ACHN (cell line): ENCODE measurements at places on chromosomes 12 and 14.

- no peak for DNase-seq
Measured at GRCh38 chr14:85558505-85558904, 28.6 kb downstream of the FLRT2 start.

DNA sequence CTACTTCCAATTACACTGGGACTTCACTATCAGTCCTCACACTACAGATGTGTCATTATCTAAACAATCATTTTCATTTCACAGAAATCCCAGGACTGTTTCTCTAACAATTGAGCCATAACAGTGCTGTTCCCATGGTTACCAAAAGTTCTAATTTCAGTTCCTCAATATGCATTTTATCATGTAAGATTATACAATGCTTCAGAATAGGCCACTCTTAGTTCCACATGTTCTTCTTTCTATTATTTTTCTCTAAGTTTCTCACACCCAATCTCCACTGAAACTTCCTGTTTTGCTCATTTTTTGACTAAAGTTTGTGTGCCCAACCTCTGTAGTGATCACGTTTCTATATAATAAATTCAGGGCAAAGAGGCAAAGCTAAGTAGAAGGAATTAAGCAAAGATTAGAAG lies 185.8 kb downstream of the DUSP6 start:
- no peak for DNase-seq

DNA sequence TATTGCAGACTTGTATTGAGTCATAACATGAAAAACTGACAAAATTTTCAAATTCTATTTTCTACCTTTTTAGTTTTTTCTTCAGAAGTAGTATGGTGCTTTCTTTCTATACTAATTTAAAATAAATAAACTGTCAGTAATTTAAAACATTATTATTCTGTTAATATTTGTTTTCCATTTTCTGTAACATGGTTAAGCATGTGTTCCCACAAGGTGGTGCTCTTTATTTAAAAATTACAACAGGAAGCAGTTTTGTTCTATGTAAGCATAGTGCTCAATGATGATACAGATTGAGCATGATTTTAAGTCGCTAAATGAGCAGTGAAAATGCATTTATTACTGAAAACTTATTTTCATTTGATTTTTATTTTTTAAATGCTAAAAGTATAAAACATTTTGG lies 114.6 kb downstream of the PPFIA2 start:
- DNase-seq: peak; percentile 68

GRCh38 chr12:14949631-14950030 lies 11.3 kb upstream of the ERP27 start:
- DNase-seq: no peak

- no peak for DNase-seq
Measured at GRCh38 chr14:103943673-103944072, 1.3 kb upstream of the RD3L start.

- DNase-seq: no peak
Measured at GRCh38 chr14:72617391-72618031, 276.4 kb downstream of the DPF3 start.

- DNase-seq: no peak
Measured at GRCh38 chr14:51789596-51789995, 70.8 kb upstream of the GNG2 start.

GRCh38 chr12:67735868-67736267 lies 87.3 kb downstream of the DYRK2 start:
- DNase-seq: no peak

DNA sequence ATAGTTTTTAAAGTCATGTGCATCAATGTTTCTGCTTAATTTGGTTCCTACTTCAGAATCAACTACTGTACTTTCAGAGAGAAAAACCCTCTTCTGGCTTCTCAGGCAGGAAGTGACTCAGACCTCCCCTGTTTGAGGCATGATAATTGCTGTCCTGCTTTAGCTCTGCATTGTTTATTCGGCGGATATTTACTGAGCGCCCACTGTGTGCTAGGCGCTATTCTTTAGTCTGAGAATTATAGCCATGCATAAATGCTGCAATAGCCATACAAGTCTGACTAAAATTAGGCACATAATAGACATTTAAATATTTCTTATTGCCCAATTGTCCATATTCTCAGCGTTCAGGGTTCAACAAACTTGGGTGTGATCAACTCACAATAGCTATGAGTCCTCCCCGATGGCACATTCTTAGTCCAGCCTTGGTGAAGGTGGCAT lies 6.1 kb upstream of the AMIGO2 start:
- peak; percentile 89 for DNase-seq

DNA sequence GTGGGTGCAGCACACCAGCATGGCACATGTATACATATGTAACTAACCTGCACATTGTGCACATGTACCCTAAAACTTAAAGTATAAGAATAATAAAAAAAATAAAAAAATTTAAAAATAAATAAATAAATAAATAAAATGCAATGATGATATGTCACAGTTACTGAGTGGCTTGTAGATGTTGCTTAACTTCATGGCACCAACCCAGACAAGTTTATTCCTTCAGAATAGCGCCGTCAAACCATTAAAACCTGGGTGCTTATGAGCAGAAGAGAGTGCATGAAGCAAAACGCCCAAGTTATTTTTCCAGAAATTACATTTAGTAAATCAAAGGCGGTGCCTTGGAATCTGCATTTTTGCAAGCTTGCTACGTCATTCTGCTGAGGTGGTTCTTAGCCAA lies 417.9 kb downstream of the AEBP2 start:
- DNase-seq: no peak

DNA sequence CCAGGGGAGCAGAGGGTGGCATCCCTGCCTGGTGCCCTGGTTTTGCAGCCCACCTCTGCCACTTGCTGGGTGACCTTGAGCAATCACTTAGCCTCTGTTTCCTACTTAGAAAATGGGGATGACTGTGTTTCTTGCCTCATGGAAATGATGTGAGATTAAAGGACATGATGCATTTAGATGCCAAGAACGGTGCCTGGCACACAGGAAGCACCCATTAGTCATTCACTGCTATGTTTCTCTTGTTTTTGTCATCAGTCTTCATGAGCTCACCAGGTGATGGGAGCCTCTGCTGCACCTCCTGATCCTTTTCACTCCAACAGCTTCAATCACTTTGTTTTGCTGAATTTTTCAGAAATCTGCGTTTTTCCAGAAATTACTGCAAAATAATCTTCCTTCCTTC lies 23.6 kb upstream of the ATF1 start:
- DNase-seq: no peak

DNA sequence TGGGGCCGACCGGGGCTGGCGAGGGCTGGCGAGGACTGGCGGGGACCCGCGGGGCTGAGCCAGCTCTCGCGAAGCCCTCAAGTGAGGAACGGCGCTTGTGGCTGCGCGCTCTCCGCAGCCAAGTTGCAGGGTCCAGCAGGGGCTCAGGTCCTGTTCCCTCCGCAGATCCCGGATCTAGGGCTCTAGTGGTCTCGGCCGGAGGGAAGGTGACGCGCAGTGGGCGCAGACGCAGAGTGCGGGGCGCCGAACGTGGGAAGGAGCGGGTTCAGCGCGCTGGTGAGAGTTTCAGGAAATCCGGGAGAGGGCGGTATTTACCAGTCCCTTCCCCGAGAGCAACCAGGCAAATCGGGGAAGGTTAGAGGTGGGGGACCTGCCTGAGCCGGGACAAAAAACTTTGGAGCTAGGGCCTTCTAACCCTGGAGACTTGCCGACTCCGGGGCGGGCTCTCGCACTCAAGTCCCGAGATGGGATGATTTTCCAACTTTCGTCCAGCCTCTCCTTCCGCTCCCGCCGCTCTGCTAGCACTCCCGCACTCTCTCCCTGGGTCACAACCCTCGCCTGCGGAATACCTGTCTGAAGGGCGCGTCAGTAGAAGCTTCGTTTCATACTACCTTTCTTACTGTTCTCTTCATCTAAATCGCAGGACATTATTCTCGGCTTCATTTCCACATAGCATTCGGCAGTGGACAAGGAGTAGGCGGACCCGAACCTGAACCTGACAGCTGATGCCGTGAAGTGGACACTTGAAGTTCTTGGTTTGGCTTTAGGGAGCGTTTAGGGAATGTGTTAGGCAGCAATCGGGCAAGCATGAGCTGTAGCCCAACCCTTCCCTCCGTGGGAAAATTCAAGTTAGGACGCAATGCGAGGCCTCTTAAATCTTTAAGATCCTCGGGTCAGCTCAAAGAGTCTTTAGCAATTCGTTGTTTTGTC lies 13.6 kb upstream of the PAX9 start:
- DNase-seq: no peak

DNA sequence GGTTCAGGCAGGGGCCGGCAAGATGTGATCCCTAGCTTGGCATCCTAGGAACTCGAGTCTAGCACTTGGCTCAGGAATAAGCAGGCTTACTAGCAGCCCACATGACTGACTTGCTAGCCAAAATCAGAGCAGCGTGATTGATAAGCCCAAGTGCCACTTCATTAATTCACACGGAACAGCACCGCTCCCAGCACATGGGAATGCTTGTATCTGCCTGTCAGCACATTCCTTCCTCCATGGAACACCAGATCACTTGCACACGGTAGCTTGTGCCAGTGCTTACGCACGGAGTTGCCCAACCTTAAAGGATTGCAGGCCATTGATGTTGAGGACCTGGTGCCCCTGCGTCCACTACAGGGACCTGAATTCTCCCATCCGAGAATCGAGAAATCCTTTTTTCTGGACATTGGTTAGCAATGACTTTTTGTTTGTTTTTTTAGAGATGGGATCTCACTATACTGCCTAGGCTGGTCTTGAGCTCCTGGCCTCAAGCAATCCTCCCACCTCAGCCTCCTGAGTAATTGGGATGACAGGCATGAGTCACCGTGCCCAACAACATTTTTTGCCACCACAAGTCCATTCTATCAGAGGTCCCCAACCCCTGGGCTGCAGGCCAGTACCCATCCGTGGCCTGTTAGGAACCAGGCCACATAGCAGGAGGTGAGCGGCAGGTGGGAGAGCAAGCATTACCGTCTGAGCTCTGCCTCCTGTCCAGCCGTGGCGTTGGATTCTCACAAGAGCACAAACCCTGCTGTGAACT lies 30.6 kb upstream of the TSPAN9 start:
- DNase-seq: no peak

DNA sequence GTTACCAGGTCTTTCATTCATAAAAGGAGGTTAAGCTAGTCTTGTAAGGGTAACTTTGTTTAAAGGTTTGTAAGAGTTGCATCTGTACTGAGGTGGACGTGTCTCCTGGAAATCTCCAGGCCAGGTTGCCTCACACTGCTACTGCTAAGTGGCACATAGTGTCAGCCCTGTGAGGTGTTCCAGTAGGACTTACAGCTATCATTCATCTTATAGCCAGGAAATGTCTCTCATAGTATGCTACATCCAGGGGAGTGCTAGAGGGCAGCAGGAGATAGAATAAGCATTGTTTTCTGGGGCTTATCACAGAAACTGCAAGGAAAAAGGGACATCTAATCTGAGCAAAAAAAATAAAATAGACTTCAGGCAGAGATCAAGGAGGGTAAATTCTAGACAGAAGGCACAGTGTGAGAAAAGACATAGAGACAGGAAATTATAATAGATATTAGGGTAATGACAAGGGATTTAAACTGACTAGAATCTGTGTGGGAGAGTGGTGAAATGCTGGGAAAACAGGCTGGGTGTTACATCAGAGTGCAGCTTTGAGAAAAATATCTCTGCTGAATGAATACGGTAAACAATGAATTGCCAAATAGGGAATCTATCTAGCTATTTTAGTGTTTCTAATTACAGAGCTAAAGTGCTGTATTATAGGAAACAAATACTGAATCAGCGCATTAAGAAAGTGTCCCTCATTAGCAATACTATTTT lies 205.1 kb upstream of the ABCD2 start:
- no peak for DNase-seq

DNA sequence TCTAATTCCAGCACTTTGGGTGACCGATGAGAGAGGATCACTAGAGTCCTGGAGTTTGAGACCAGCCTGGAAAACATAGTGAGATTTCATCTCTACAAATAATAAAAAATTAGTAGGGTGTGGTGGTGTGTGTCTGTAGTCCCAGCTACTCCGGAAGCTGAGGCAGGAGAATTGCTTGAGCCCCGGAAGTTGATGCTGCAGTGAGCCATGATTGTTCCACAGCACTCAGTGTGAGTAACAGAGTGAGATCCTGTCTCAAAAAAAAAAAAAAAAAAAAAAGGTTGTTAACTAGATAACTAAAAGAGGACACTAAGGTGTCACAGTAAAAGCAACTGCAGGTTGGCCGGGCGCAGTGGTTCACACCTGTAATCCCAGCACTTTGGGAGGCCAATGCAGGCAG lies 121.3 kb upstream of the MAX start:
- no peak for DNase-seq

DNA sequence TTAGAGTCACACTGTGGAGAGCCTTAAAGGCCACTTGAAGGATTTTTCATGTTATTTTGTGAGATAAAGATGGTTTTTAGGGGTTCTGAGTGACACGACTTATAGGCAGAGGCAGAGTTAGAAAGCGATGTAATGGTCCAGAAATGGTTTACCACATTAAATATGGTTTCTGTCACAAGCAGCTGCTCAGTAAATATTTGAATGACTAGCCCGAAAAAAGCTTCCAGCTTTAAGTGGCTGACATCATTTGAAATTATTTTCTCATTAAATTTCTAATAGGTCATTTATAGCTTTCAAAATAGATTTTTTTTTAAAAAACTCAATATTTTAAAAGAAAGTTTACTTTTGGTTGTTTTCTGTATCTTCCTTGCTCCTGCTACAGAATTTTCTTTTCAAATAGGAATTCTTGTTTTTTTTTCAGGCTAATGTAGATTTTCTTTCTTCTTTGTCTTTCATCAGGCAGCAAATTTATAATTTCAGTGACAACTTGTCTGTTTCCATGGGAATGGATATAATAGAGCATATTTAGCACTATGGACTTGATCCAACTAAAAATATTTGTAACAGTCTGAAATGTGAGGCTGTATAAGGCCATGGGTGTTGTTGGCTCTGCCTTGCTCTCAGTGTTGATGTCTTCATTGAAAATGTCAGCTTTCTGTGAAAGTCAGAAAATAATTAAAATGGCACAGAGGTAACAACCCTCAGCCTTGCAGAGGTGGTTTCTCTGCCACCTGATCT lies 700.0 kb downstream of the TMTC2 start:
- no peak for DNase-seq

DNA sequence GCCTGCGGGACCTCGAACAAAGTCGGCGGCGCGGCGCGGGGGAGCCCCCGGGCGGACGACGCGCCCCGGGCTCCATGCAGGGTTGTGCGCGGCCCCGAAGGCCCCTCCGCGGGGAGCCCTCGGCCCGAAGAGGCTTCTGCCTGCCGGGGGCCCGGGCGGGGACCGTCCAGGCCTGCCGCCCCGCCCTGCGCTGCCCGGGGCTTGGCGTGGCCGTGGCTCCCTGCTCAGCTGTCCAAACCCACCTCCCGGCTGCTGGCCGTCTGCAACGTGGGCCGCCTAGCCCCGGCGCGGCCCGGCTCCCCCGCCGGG lies 670 bp downstream of the DYRK2 start:
- DNase-seq: no peak

GRCh38 chr14:46417066-46417465 lies 234.5 kb downstream of the RPL10L start:
- no peak for DNase-seq

DNA sequence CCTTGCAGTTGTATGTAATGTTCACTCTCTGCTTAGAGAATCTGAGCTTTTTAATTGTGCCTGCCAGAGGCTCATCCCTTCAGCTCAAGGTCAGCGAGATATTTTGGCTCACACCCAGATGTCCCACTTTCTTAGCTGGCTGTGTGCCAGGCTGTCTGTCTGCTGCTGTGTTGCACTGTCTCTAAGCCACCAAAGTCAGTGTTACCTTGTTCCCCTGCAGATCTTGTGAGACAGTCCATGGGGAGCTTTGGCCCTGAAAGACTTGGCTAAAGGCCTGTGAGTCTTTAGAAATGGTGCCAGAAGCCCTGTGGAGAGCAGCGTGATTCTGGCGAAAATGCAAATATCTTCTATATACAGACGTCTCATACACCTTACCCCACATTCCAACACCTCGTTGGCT lies 293.7 kb downstream of the TTC6 start:
- DNase-seq: no peak

GRCh38 chr12:21797539-21797938 lies 23.0 kb upstream of the KCNJ8 start:
- no peak for DNase-seq
